ENCODE measurements at places on chromosomes 1 and 21. TPM values are rescaled to one million over a fixed set of nuclear protein-coding genes. Genes with fewer than 3 reads are reported as not detected.

DNA sequence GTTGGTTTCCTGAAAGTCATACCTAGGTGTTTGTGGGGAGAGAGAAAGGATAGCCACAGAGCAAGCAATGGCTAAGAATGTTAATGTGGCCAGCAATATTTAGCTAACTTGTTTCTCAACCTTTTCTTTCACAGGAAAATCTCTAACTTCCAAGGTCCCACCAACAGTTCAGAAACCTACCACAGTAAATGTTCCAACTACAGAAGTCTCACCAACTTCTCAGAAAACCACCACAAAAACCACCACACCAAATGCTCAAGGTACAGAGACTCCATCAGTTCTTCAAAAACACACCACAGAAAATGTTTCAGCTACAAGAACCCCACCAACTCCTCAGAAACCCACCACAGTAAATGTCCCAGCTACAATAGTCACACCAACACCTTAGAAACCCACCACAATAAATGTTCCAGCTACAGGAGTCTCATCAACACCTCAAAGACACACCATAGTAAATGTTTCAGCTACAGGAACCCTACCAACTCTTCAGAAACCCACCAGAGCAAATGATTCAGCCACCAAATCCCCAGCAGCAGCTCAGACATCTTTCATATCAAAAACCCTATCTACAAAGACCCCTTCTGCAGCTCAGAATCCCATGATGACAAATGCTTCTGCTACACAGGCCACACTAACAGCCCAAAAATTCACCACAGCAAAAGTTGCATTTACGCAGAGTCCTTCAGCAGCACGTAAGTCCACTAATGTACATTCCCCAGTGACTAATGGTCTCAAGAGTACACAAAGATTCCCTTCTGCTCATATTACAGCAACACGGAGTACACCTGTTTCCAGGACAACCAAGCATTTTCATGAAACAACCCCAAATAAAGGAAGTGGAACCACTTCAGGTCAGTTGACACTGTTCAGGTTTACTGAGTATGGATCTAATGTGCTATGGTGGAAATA is 15.3 kb downstream of the CD55 start:
- peak; percentile 74 for DNase-seq

GRCh38 chr1:111649648-111650047 is 30.1 kb downstream of the RAP1A start:
- no peak for DNase-seq

GRCh38 chr1:121519042-121519755 is 334.4 kb downstream of the SRGAP2C start:
- DNase-seq, result peak; percentile 74

GRCh38 chr1:247548769-247549182 is at the start of gene GCSAML:
Gene GCSAML (plus strand): TSS chr1:247549134. CDS start chr1:247549192, 58 bp downstream.
- no peak for DNase-seq

DNA sequence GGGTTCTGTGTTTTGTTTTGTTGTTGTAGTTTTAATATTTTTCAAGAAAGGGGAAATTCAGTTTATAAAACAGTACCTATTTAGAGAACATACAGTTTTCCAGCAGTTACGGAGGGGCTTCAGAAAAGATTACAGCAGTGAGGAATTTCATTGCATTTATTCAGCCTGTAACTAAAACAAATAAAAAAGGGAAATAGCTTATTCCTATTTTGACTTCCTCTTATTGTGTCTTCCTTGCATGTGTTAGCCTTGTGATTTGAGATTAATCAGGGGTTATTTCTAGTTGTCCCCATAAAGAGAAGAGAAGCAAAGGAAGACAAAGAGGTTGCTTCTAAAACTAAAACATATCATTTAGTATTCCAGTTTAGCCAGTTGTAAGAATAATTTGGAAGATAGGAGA is 35.0 kb downstream of the CTTNBP2NL start:
- DNase-seq, result no peak

DNA sequence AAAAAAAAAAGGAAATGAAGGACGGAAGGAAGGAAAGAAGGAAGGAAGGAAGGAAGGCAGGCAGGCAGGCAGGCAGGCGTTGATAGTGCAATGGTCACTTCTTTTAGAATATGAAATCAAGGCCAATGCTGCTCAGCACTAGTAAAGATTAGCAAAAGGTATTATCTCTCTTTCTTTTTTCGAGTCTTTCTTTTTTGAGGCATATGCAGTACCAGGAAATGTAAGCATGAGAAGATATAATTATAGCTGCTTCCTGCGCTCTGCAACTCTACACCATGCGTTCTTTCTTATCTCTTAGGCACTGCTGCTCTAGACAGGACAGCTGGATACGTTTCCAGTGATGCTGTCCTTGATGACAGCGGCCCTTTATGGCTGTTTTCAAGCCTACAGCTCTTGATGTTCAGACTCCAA is 1512.5 kb upstream of the B3GALT2 start:
- no peak for DNase-seq

GRCh38 chr1:9449976-9450696 is 89.1 kb upstream of the SLC25A33 start:
- no peak for DNase-seq

The MROH9 gene
- not detected for total RNA-seq

The DNASE2B gene
- total RNA-seq, result not detected

The CADM3 gene
- not detected for total RNA-seq

The CAMK2N1 gene
- 44.6 TPM for total RNA-seq
